Esophagus muscularis mucosa (tissue), 4 donors: ENCODE measurements at places on chromosomes 5 and 9. TPM values are rescaled to one million over a fixed set of nuclear protein-coding genes. Genes with fewer than 3 reads are reported as not detected.

DNA sequence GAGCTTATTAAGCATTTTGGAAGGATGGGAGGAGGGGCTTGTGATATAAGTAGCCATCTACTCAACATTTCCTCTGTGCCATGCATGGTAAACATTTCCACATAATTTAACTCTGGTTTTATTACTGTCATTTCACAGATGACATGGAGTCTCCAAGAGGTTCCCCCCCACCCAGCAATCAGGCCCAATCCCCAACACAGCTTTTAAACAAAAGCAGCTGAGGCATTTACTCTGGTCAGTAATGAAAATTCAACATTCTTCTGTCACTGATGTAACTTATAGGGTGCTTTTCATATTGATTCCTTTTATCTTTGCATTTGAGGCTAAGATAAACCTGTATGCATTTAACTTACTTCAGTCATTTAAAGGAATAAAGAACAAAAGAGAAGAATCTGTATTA, 128.1 kb downstream of the COL23A1 start:
- peaks cover 6% of the 10 kb centered on the region for H3K4me1 ChIP-seq
- no peak for DNase-seq
- no peaks in the 10 kb centered on the region for H3K27me3 ChIP-seq
- H3K36me3 ChIP-seq, result no peaks in the 10 kb centered on the region
- H3K4me3 ChIP-seq, result no peak overlapping the region
- no peak overlapping the region for H3K27ac ChIP-seq

DNA sequence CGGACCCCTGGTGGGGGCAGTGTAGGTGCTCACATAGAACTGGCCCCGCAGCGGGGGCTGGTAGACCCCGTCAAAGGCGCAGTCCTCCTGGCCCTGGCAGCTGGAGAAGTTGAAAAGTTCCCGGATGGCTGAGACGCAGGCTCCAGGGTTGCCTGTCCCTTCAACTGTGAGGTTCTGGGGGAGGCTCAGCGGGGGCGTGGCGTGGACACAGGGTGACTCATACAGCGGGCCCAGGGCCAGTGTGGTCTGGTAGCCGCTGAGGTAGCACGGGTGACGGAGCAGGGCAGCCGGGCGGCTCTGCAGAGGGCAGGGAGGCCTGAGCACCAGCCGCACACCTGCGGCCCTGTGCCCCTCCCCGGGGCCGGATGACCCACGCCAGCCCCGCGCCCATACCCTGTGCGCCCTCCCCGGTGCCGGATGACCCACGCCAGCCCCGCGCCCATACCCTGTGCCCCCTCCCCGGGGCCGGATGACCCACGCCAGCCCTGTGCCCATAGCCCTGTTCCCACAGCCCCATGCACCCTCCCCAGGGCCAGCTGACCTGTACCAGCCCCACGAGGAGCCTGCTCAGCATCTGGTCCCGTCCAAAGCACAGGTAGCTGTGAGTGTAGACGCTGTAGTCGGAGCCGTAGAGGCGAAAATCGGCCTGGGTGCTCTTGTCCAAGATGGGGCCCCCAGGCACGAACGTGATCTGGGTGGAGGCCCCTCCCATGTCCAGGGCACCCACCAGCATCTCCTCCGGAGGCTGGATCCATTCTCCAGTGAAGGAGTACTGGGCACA, 5.0 kb downstream of the ENTPD8 start:
- no peak overlapping the region for H3K4me3 ChIP-seq
- H3K36me3 ChIP-seq, result no peaks in the 10 kb centered on the region
- H3K27ac ChIP-seq, result no peak overlapping the region

DNA sequence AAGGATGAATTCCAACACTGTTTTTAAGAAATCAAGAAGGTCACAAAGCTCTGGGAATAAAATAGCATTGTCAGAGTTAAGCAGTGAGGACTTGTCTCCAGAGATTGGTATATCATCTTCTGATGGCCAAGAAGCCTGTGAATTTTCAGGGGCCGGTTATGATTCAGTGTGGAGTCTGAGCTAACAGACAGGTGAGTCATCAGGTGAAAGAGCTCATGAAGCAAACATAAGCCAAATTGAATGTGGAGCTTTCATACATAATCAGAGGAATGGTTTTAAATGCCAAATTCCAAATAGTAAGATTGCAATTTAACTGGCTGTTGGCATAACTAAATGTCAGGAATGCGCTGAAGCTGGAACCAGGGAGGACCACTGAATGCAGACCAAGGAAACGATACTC, 494.2 kb downstream of the MTRR start:
- no peaks in the 10 kb centered on the region for H3K27me3 ChIP-seq
- H3K4me1 ChIP-seq, result no peaks in the 10 kb centered on the region
- H3K27ac ChIP-seq, result no peak overlapping the region
- no peak overlapping the region for H3K4me3 ChIP-seq
- DNase-seq, result peak; percentile 47
- H3K36me3 ChIP-seq, result no peaks in the 10 kb centered on the region

- no peak overlapping the region for H3K4me3 ChIP-seq
- no peak overlapping the region for H3K27ac ChIP-seq
- no peak for DNase-seq
- H3K4me1 ChIP-seq, result no peaks in the 10 kb centered on the region
These were observed 26.2 kb downstream of the ASS1 start for GRCh38 chr9:130470950-130471349.

DNA sequence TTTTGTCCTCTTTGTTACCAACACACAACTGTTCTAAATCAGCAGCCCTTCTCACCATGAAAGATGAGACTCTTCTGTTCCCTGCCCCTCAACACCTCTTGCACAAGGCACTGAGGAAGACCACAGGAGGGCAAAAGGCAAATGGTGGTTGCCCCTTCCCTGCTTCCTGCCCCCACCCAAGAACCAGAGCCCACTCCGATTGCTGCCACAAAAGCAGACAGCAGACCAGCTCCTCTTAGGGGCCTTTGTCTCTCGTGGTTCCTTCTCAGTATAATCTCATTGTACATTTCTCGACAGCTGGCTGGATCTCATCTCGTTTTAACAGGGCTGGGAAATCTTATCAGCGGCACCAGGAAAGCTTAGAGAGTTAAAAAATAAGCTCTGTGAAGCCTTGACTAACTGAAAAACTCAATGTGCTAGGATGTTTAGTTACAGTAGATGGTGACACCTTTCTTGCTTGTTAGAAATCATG, 1.1 kb downstream of the MVB12B start:
- H3K4me1 ChIP-seq, result peaks cover 12% of the 10 kb centered on the region
- peak overlapping the region; percentile 72 for H3K4me3 ChIP-seq
- H3K27ac ChIP-seq, result peak overlapping the region; percentile 90
- no peak for DNase-seq
- no peaks in the 10 kb centered on the region for H3K36me3 ChIP-seq

DNA sequence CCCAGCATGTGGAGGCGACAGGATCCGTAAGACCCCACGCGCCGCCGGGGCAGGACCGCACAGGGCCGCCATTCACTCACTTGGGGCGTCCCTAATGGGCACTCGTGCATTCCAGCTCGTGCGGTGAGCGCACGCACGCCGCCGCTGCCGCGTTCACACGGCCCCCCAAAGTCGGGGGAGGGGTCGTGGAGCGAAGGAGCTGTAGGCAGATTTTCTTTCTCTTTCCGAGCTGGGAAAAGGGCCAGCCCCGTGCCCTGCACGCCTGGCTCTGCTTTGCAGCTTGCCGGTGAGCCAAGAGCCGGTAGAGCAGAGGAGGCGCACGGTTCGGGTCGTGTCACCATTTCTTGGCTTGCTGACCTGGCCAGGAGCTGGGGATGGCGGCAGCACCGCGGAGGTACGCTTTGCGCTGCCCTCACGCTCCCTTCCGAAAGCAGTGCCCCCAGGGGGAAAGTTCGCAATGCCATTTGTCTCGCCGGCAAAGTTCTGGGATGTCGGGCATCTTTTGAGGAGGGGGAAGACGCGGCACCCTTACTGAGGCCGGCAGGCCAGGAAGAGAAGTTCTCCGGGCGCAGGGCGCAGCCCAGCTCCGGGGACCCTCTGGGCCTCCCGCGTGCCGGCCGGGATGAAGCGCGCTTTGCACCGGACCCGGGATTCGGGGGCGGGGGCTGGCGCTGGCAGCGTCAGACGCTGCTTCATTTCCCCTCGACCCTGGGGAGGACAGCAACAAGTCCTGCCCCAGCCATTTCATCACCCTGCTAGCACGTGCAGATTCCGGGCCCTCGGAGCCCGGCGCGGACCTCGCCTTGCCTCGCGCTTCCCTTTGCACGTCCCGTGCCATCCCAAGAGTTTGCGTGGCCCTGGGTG, 898 bp downstream of the STC2 start:
- peak overlapping the region; percentile 58 for H3K4me3 ChIP-seq
- H3K27ac ChIP-seq, result peak overlapping the region; percentile 62
- DNase-seq, result no peak
- H3K27me3 ChIP-seq, result peaks cover 47% of the 10 kb centered on the region
- H3K36me3 ChIP-seq, result no peaks in the 10 kb centered on the region

- no peaks in the 10 kb centered on the region for H3K36me3 ChIP-seq
- H3K27ac ChIP-seq, result no peak overlapping the region
These were observed 82.7 kb downstream of the ATP10B start for GRCh38 chr5:160769301-160769700.

GRCh38 chr5:131720714-131721113, 76.1 kb downstream of the FNIP1 start:
- no peaks in the 10 kb centered on the region for H3K4me1 ChIP-seq

DNA sequence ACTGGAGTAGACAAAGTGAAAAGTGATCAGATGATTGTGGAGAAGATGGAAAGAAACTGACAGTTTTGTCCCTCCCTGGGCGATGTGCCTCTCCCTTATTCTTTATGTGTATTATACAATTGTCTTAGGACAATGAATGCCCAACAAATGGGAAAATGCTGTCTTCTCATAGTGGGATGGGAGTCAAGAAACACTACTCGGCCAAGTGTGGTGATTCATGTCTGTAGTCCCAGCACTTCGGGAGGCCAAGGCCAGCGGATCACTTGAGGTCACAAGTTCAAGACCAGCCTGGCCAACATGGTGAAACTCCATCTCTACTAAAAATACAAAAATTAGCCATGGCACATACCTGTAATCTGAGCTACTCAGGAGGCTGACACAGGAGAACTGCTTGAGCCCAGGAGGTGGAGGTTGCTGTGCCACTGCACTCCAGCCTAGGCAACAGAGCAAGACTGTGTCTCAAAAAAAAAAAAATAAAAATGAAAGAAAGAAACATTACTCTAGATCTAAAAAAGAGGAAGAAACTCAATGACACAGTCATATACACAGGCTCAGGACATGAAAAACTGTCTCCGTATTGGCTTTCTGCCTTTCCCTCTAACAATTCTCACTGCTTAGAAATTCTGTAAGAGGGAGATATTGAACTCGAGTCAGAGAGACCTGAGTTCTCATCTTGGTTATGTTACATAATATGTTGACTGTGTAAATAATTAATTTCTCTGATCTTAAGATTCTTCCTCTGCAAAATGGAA, 67.9 kb upstream of the TARS1 start:
- no peaks in the 10 kb centered on the region for H3K4me1 ChIP-seq
- no peak overlapping the region for H3K4me3 ChIP-seq
- no peaks in the 10 kb centered on the region for H3K36me3 ChIP-seq
- DNase-seq, result no peak
- no peaks in the 10 kb centered on the region for H3K27me3 ChIP-seq
- H3K27ac ChIP-seq, result no peak overlapping the region

GRCh38 chr5:93022796-93023447, 558.1 kb downstream of the NR2F1-AS1 start:
- H3K4me1 ChIP-seq, result no peaks in the 10 kb centered on the region
- H3K36me3 ChIP-seq, result no peaks in the 10 kb centered on the region
- H3K27me3 ChIP-seq, result no peaks in the 10 kb centered on the region
- H3K4me3 ChIP-seq, result no peak overlapping the region
- DNase-seq, result no peak

GRCh38 chr9:136602193-136602885, 56.5 kb upstream of the NOTCH1 start:
- H3K27ac ChIP-seq, result no peak overlapping the region
- H3K4me3 ChIP-seq, result no peak overlapping the region
- H3K4me1 ChIP-seq, result peaks cover 41% of the 10 kb centered on the region
- H3K36me3 ChIP-seq, result no peaks in the 10 kb centered on the region

DNA sequence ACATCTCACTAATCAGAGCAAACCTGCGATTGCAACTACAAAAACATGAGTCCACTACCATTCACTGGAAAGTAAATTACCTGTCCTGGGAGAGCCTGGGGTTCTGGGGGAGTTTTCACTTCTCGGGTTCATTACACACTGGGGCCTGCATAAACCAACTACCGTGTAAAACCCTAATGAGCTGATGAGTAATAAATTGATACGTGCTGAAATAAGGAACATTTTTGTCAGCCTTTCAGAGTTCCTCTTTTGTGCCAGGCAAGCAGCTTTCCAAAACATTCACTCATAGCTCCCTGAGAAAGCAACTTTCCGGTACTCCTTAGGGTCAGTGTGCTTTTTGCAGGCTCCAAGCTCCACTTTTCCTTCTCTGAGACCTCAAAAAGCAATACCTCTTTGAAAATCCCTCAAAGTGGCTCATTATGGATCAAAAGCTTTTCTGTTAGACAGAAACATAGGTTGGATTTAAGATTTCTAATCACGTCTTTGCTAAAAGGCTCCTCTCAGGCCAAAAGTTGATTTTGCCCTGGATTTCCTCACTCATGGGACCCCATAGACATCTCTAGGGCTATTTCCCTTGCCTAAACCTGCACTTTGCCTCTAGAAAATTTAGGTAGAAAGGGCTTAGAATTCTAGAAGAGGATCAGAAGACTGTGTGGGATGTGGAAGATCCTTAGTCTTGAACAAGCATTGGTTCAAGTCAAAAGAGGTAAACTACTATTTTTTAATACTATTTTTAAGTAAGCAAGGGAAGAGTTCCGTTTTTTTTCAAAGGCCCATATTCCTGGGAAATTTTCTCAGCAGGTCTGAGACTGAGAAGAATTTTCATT, 74.8 kb downstream of the ST8SIA4 start:
- H3K4me3 ChIP-seq, result no peak overlapping the region
- no peak for DNase-seq
- no peaks in the 10 kb centered on the region for H3K27me3 ChIP-seq
- H3K4me1 ChIP-seq, result no peaks in the 10 kb centered on the region
- H3K27ac ChIP-seq, result no peak overlapping the region
- no peaks in the 10 kb centered on the region for H3K36me3 ChIP-seq

DNA sequence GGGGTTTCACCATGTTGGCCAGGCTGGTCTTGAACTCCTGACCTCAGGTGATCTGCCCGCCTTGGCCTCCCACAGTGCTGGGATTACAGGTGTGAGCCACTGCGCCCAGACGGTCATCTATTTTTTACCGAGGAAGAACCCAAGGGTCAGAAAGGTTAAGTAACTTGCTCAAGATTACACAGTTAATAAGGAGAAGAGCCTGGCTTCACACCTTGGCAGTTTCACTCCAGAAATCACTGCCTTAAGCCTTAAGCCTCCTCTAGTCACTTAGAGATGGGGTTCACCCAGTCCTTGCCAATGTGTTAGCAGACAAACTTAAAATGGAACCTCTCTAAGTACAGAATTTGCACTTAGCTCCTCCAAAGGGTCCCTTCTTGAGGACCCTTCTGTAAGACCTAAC, 116.3 kb downstream of the PTTG1 start:
- H3K4me1 ChIP-seq, result no peaks in the 10 kb centered on the region
- no peak for DNase-seq
- H3K27ac ChIP-seq, result no peak overlapping the region
- H3K4me3 ChIP-seq, result no peak overlapping the region
- H3K36me3 ChIP-seq, result no peaks in the 10 kb centered on the region

- peaks cover 13% of the 10 kb centered on the region for H3K4me1 ChIP-seq
- no peak overlapping the region for H3K4me3 ChIP-seq
- no peak for DNase-seq
- no peaks in the 10 kb centered on the region for H3K36me3 ChIP-seq
- no peaks in the 10 kb centered on the region for H3K27me3 ChIP-seq
These were observed 166.2 kb downstream of the DEPDC1B start for GRCh38 chr5:60533789-60534188.

SLCO4C1 gene
- total RNA-seq, result 0.06 TPM

PCDHGC5 gene
- 0.71 TPM for total RNA-seq

INSL6 gene
- total RNA-seq, result not detected

MARCHF6 gene
- total RNA-seq, result 121 TPM

SPAAR gene
- total RNA-seq, result 3.5 TPM
